ENCODE measurements at places on chromosomes 3 and 15.
A peak's percentile ranks its signal among the peaks of the same experiment; 100 is the strongest.

DNA sequence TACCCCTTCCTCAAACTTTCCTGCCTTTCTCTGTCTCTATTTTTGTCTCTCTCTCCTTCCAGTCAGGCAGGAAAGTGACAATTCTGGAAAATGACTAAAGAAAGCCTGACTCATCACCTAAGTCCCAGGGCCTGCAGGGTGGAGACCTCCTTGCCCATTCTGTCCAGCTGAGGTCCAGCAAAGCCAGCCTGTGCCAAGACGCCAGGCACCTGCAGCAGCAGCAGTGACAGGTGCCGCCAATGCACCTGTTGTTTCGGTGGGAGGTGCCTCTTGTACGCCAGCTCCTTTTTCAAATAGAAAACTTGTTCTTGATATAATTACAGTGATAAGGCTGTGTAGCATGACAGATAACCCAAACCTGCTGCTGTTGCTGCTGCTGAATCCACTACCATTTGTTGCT, 501.3 kb downstream of the NTRK3 start:
- DNase-seq: no peak

DNA sequence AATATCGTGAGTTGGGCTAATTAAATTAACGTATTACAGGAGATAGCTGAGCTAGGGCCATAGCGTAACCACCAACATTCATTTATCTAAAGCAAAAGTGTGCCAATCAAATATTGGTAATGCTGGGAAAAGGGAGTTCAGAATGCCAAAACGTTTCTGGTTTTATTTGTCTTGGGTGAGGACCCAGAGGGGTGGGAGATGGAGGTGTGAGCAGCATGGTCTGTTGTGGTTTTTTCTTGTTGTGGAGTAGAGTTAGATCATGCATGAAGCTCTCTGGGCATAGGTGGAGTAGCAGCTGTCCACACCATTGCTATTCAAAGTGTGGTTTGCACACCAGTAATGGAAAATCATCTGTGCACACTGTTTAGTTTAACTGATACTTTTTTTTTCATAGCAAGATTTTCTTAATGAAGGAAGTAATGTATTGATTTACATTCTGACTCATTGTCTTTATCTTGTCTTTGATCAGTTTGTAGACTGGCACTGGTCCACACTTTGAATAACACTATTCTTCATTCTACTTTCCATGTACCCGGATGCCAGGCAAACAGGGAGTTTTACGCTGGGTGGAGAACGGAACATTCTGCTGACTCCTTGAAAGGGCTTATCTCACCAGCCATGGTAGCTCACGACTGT, 50.8 kb upstream of the CRTC3 start:
- DNase-seq: no peak

DNA sequence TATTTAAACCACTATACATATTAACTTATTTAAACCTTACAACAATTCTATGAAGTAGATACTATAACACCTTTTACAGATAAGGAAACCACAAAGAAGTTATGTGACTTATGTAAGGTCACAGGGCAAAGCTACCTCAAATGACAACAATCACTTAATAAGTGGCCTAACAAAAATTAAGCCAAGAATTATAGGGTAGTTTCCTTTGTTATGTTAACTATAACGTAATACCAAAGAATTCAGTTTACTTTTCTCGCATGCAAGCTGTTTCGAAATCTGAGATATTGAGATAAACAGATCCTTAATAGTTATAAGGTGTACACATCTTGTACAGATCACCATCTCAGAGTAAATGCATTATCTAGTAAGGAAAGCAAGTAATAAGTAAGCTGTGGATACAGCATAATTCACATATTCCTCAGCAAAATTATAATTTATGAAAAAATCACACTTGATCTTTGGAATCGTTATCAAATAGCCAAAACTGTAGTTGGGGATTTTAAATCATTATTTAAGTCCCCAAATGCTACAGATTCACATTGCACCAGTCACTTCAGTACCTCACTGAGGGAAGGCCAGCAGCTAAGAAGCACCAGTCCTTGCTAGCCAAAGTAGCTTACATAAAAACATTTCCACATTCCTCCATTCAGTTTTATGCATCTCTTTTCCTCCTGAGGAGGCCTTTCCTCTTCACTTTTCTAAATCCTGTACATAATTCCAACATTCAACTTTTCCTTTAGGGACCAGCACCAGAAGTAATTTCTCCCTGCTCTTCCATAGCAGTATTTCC, 226.8 kb downstream of the TBC1D5 start:
- DNase-seq: no peak

DNA sequence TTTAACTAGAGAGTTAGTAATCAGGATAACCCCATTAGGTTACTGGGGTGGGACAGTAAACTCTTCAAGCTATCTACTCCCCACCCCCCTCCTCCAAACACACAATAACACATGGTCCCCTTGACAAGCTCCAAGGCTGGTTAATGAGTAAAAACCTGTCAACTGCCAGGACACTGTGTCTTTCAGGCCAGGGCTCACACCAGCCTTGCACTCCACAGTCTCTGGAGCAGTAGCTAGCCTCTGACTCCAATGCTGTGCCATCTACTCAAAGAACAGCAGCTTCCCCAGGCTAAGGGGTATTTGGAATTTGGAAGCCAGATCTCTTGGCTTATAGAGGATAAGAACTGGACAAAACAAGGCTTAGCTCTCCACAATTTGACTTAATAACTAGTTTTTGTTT, 115.8 kb downstream of the LRIG1 start:
- DNase-seq: no peak

DNA sequence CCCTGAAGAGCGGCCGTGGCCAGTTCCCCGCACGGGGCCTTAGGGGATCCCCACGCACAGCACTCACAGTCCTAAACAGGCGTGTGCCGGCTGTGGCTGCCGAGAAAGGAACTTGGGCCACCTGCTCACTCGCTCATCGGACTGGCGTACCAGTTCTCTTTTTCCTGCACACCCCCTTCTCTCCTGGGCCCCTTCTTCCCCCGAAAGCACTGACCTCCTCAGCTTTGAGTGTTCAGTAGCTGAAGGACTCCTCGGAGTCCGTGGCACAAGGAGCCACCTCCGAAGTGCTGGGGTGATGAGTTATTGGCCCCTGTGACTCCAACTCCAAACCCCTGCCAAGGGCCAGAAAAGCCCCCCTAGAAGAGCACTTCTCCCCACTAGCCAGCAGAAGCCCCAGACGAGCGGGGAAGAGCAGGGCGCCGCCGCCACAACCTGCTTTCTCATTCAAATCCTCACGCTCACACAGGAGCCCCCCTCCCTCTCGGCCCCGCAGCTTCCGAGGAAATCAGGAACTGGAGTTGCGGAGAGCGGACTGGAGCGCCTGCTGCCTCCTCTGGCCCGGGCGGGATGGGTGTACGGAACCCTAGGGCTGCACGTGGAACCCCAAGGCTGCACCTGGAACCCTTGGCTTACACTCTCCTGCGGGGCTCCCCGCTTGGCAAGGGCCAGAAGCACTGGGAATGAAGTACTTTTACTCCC, at the start of gene PLCH1:
Gene PLCH1, minus strand, starts transcription at position 446 of the 699 bp plus-strand sequence. CDS start 40,847 bp downstream, outside the sequence.
- no peak for DNase-seq

DNA sequence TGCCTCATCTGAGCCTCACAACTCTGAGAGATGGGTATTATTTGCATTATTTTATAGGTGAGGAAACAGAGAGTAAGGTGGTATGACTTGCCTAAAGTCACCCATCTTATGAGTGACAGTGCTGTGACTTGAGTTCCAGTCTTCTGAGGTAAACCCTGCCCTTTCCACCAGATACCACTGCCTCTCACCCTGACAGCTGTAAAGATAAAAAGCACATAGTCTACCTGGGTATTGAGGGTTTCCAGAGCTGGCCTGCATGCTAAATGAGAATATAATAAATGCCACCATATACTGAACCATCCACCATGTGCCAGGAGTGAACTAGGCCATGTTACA, 25.6 kb downstream of the RASGRP1 start:
- no peak for DNase-seq

GRCh38 chr15:94023531-94023930, 207.8 kb upstream of the MCTP2 start:
- DNase-seq: no peak

DNA sequence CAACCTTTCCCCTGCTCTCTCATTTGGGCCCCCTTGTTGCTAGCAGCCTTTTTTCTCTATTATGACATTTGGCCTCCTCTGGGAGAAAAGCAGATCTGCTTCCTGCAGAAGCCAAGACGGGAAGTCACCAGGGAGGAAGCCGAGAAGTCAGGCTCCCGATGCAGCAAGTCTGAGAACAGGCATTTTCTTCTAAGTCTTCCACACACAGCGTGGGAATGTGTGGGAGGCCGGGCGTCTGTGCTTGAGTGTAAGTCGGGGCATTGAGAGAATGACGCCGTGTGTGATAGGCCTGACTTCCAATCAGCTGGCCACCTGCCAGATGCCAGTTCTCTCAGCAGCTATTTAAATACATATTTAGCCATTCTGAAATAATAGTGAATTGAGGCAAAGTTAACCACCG, 75.8 kb upstream of the FAM98B start:
- no peak for DNase-seq

DNA sequence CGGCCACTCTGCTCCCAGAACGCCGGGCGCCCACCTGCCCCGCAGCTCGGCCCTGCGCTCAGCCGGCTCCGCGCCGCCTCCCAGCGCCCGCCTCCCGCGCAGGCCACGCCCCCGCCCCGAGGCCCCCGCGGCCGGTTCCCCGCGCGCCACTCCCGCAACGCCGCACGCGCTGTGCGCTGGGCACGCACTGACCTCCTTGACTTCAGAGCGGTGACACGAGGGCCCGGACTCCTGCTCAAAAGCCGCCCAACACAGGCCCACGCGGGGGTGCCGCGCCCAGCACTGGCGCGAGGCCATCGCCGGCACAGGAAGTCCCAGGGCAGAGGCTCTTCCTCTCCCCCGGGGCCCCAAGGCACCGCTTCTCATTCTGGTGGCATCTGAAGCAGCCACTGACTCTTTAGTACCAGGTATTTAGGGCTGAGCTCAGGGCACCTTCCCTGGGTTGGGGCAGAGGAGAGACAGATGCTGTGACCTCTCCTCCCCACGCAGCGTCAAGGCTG, 12.4 kb downstream of the TNK2 start:
- peak; percentile 30 for DNase-seq

- DNase-seq: no peak
Observed at GRCh38 chr3:13022348-13023234, 50.6 kb downstream of the IQSEC1 start.

DNA sequence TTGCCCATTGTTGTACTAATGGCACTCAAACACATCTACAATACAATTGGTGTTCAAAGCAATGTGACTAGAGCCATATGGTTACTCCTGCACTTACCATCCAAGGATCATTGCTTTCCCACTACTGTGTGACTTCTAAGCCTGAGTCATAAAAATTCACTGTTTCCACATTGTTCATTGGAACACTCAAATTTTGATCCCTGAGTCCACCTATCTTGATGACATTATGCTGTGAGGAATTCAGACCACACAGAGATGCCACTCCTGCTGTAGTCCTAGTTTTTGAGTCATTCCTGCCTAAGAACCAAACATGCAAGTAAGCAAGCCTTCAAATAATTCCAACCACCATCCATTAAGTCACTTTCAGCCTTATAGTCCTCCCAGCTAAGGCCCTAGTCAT, 176.2 kb downstream of the EFHB start:
- DNase-seq: no peak

DNA sequence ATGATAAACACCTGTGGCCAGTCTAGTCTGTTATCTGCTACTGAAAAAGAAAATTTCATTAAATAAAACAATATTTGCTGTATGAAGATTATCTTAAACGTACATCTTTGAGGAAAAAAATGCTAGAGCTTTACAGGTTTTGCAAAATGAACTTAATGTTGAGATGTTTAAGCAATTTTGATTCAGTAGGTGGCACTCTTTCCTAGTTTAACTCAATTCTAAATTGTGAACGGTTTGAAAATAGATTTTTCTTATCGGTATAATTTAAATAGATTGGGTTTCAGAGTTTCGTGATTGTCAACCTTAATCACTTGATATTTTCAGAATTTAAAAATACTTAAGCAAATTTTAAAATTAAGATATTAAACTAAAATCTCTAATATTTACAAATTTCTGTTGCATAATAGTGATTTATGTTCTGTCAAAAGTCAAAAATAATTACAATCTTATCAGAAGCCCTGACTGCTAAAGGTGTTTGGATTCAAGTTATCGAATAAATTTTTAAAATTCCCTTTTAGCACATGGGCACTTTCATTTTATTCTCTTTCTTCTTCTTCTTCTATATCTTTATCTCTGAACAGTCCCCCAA, 7.0 kb upstream of the RNF111 start:
- DNase-seq: no peak

- DNase-seq: no peak
Observed at GRCh38 chr15:91752081-91752785, 101.3 kb upstream of the SLCO3A1 start.

Measured in stimulated activated CD8-positive, alpha-beta memory T cell treated with anti-CD3 and anti-CD28 coated beads, Interleukin-7, amount 100 ng/mL, for 1 hour (primary cell).